ENCODE measurements at places on chromosomes 2 and 18.

DNA sequence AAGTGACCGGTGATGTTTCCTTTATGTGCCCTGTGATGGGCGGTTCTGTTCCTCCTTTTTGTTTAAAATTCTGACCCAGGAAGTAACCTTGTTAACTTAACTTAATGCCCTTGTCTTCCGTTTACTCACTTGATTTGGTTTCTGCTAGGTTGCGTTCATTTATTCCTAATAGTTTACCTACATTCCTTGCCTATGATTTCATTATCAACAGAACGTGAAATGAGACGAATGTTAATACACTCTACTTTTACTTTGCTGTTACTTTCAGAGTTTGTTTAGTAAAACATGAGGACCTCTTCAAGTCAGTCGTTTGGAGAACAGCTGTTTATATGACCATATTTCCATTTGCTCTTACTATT is 638 bp downstream of the CEP192 start:
- no peak for DNase-seq

DNA sequence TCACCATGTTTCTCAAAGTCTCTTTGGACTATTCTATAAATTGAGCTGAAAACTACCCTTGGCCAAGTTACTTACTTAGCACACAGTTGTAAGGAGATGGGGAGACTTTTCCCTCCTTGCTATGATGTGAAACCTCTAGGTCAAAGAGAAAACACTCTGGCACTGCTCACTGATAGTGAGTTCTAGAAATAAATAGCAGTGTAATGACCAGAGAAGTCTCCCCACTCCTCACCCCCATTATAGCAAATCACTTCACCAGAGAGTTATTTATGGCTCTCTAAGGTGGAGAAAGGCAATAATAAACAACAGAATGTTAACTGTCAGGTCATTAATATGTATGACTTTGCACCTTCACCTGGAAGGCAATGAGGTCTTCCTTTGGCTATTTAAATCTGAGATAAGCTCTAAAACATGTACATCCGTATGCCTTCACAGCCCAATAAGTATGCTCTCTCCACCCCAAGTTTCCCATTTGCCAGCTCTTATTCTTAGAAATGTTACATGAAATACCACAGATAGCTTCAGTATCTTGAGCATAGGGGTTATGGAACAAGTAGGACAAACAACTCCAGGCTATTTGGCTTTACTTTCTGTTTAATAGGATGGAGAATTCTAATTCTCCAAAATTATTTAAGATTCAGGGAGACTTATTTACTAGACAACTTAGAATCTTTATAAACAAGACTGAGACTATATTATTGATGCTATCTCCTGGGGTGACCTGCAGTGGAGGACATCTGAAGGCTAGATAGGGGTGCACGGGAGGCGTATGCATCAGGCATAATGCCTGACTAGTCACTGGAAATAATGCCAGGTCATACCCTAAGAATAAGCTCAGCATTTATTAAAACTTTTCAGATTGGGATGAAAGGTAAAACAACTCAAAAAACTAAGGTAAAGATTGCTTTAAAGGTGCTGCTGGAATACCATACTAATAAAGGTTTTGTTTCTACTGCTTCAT is 65.3 kb upstream of the DTNB start:
- DNase-seq: no peak

DNA sequence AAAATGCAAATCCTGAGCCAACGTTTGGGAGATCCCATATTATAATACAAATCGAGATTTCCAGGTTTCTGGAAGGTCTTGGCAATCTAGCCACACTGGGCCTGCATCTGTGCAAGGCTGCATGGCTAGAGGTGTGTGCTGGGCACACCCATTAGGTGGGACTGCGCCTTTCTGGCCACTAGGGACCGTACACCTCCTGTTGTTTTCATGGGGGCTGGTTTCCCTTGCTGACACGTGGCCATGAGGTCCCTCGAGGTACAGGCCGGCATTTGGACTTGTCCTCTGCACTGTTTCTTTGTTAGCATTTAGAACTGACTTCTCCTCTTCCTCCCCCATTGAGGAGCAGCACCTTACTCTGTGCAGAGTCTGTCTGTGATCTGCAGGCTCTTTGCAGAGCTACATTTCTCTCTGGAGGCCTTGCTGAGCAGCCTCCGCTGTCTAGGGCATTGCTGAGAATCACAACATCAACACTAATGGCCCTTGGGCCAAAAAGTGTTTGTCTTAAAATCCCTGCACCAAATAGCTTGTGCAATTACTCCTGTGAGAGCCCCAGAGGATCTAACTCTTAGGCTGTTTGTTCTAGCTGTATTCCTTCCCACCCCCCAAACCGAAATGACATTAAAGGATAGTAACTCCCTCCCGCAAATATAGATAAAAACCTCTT is 131.2 kb downstream of the NEDD4L start:
- DNase-seq: no peak

GRCh38 chr2:233108611-233109490 is 48.7 kb downstream of the INPP5D start:
- no peak for DNase-seq

DNA sequence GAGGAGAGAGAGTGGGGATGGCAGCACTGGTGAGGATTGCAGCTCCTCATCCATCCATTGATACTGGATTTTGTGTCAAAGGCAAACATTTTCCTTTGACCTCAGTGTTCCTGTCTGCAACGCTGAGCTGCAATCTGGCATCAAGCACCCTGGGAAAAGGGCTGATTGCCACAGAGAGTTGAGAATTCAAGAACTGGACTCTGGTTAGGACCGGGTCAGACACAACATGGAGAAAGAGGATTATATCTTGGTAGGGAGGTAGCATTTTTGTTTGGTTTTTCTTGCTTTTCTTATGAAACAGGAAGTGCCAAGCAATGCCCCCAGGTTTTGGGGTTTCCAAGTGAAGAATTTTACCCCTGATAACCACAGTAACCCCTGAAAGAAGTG is 81.9 kb upstream of the PKDCC start:
- DNase-seq: no peak
